ENCODE measurements at places on chromosomes 6 and 20.

- DNase-seq: no peak
Observed at GRCh38 chr6:126147291-126147815, 161.0 kb downstream of the TRMT11 start.

DNA sequence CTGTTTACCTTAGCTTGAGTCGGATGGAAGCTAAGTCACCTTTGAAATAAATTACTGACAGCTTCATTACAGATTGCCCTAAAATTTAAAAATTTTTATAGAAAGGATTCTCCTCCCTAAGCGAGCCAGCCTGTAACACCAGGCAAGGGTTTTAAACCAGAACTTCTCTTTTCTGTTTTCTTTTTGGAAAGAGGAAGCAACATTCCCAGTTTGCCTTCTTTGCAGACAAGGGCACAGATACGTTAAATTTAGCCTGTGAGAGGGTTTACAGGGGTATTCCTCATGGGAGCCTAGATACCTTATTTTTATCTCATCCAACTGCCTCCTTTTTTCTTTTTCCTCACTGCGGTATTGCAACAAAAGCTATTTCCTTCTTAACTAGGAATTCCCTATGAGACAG, 45.0 kb downstream of the GNAS start:
- no peak for DNase-seq

- peak; percentile 49 for DNase-seq
Observed at GRCh38 chr20:17570347-17571152, 675 bp downstream of the DSTN start.

DNA sequence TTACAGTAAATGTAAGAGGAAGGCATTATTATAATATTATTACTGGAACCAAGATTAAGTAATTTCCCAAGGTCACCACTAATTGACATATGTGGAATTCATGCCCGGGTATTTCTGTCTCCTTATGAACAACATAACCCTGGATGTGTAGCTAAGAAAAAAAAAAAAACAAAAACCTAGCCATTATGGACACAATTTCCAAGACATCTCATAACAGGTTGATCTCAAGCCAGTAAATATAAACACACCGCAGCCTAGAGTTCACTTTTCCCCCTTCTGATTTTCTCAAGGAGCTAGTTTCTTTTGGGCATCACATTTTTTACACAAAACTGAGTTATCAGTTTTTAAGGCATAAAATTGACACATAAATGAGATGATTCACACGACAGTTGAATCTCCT, 306.5 kb upstream of the RSPO3 start:
- no peak for DNase-seq

- DNase-seq: no peak
Observed at GRCh38 chr6:62808565-62809293, 402.5 kb upstream of the FKBP1C start.

- DNase-seq: no peak
Observed at GRCh38 chr20:21360705-21361104, 36.6 kb downstream of the NKX2-4 start.

- no peak for DNase-seq
Observed at GRCh38 chr6:129651291-129651691, 58.7 kb downstream of the ARHGAP18 start.

All from PC-3 (cell line).